ENCODE measurements at places on chromosomes 3 and 15.

GRCh38 chr15:88166082-88166993, 90.2 kb downstream of the NTRK3 start:
- no peak for DNase-seq

DNA sequence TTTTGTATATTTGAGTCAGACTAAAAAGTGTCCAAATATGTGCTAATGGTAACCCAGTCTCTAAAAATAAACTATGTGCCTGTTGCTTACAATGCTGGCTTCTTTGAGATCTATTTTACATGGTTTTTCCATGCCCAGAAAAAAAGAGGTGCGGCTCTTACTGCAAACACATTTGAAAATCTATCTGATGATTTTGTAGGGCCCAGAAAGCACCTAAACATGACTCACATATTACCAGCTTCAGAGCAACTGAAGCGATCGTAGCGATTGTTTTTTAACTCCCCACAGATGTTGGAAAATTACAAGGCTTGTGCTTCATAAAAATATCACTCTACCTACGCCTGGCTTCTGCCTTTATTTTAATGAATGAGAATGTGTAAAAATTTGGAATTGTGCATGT, 53.5 kb downstream of the SUCNR1 start:
- no peak for DNase-seq

DNA sequence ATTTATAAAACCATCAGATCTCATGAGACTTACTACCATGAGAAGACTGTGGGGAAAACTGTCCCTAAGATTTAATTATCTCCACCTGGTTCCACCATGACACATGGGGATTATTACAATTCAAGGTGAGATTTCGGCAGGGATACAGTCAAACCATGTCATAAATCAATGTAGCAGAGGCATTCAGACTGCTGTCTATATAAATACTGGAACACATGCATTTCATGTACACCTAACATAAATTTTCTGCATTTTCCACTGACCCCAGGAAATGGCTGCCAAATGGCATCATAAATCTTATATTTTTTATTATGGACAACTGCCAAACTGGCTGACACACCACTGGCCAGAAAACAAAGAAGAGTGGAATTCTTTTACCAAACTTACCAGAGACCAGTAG, 755.1 kb upstream of the EPHA6 start:
- no peak for DNase-seq

- DNase-seq, result no peak
Measured at GRCh38 chr15:40134885-40135284, 26.0 kb upstream of the BUB1B start.

DNA sequence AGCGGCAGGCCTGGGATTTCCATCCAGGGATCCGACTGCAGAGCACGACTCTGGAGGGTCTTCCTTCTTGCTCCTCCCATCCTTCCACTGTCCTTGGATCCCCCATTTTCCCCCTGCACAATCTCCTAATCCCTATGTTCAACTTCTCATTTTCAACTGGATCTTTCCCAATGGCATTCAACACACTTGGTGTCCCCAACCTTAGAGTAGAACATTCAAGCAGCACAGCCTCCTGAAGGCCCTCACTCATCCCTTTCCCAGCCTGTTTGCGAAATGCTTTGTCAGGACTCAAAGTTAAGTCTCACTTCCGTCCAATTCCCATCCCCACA, 32.3 kb downstream of the RPN1 start:
- no peak for DNase-seq

GRCh38 chr3:123758081-123758564, 126.0 kb downstream of the MYLK start:
- DNase-seq, result no peak

DNA sequence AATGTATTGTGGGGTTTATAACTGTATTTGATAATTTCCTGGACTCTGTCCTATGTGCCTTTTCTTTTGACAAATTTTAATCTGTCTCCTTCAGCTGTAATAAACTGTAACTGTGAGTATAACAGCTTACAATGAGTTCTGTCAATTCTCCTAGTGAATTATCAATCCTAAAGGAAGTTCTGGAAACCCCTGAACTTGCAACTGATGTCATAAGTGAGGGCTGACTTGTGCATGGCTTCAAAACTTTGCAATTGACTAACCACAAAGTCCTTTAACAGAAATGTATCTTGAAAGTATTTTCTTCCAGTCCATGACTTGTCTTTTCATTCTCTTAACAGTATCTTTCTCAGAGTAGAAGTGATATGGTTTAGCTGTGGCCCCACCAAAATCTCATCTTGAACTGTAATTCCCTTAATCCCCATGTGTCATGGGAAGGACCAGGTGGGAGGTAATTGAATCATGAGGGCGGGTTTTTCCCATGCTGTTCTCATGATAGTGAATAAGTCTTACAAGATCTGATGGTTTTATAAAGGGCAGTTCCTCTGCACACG, 108.3 kb downstream of the TFDP2 start:
- DNase-seq, result no peak

DNA sequence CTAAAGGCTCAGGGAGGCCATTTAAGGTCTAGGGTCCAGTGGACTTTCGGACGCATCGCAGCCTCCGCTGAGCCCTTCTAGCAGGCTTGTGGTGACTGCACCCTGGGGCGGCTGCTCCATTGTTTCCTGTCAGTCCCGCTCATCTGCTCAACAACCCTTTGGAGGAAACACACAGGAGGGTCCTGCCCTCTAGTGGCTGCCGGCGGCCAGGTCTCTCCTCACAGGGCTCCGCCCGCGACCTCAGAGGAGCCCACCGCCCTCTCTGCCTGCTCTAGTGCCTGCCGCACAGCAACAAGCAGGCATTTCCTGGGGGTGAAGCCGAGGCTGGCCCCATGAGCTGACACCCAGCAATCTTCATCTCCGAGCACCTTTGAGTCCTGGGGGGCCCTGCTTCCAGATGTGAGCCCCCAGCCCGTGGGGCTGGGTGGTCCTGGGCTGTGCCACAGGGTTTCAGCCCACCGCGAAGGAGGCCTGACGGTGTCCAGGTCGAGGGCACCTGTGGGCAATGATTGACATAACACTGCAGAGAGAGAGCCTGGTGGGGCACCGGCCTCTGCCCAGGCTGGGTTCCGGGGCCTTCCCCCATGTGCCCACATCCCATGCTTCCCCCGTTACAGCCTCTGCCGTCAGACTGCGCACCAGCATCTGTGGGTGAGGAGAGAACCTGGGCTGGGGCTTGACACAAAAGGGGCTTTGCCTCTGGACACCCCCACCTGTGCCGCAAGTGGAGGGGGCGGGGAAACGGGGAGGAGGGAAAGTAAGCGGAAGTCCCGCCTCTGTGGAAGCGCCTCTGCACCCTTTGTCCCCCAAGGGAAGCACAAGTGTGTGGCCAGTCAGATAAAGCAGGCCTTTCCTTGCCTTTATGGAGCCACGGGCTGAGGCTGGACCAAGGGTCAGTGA, 27.0 kb upstream of the SFMBT1 start:
- DNase-seq, result peak; percentile 77

DNA sequence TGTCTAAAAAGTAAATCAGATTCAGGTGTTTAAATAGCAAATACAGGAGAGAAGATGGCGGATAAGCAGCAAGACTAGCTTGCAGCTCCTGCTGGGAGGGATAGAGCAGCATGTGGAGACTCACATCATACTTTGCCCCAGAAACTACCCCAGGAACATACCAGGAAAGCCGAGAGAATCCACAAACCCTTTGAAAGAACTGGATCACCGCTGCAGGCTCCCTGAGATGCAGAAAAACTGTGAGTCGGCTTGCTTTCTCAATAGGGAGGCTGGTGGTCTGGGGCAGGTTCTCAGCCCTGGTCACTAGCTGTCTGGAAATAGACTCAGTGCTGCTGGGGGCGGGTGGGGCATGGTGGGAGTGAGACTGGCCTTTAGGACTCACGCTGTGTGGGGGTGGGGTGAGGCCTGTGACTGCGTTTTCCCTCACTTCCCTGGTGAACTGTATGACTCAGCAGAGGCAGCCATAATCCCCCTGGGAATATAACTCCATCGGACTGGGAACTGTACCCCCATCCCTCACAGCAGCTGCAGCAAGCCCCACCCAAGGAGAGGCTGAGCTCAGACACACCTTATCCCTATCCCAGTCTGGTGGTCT, 142.8 kb downstream of the CNTN6 start:
- no peak for DNase-seq

GRCh38 chr3:182519569-182519968, 273.7 kb upstream of the ATP11B start:
- no peak for DNase-seq

DNA sequence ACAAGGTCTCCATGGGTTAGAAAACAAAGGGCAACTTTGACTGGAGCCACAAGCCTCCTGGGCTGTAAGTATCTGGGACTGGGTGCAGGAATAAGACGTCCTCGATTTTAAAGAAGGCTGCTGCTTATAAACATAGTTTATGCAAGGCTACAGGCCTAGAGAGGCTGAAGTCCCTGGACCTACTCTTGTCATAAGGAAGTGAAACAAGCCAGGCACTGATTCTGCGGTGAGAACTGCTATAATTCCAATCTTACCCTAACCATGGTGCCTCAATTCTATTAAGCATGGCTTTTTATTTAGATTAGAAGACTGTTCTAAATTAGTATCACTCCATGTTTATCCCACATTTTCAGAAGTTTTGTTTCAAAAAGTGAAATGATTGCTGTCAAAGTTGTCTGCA, 777.6 kb downstream of the PLOD2 start:
- no peak for DNase-seq

DNA sequence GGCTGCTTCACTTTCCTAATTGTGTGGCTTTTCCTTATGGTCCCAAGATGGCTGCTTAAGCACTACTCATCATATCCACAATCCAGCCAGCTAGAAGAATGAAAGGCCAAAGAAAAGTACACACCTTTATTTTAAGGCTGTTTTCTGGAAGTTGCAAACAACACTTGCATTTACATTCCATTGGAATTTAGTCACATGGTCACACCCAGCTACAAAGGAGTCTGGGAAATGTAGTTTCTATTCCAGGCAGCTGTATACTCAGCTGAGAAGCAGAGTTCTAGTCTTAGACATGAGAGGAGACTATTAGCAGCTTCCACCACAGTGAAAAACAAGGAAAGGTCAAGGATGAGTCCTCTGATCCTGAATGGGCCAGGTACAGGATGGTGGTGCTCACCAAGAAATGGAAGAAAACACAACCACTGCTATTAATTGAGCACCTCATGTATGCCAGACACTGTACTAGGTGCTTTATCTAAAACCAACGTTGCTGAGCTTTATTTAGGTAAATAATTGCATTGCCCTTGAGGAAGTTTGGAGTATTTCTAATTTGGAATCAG, 28.0 kb upstream of the ATG7 start:
- no peak for DNase-seq

GRCh38 chr15:96947296-96948229, 617.1 kb downstream of the NR2F2 start:
- no peak for DNase-seq

DNA sequence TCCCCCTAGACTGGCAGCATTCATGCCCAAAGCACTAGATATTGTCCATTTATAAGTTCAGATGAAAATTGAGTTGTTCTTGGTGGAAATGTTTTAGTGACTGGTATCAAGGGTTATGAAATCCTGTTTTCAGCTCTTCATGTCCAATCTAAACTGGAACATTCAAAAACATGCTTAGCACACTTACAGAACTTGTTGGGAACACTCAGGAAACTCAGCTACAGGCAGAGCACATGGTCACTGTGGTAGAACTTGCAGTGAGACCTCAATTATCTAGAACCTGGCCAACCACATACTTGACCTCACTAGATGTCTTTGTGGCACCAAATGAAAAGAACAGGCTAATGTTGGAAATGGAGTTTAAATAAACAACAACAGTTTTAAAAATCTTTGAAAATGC, 88.8 kb downstream of the SMAD3 start:
- no peak for DNase-seq

GRCh38 chr15:81054236-81054635, 53.5 kb downstream of the TLNRD1 start:
- DNase-seq, result no peak

DNA sequence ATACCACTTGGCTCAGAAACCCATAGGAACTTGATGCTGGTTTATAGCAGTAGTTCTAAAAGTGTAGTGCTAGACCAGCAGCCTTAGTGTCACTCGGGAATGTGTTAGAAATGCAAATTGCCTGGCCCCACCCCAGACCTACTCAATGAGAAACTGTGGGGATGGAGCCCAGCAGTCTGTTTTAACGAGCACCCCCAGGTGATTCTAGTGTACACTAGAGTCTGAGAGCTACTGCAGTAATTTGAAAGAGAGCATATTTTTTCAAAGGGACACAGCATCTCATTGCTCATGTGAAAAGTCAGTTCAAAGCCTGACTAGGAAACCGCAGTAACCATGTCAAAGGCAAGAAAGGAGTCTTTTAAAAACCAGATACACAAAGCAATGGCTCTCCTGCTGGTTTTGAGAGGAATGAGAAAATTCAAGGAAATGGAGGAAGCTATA, 313.4 kb downstream of the SQOR start:
- DNase-seq, result no peak

DNA sequence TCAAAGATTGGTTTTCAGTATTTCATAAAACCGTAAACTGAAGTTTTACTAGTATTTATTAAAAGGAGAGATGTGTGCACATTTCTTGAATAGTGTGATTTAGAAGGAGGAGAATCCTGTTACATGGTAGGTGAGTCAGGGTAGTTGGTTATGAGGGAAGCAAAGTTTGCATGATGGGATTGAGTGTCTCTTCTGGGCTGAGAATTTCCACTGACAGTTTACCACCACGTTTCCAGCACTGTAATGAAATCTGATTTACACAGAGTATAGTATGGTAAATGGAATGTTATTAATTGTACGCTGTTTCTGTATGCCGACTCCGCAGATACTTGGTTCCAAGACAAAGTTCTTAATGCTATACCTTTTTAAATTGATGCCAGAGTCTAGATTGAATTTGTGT, 1.6 kb downstream of the NECTIN3 start:
- no peak for DNase-seq

DNA sequence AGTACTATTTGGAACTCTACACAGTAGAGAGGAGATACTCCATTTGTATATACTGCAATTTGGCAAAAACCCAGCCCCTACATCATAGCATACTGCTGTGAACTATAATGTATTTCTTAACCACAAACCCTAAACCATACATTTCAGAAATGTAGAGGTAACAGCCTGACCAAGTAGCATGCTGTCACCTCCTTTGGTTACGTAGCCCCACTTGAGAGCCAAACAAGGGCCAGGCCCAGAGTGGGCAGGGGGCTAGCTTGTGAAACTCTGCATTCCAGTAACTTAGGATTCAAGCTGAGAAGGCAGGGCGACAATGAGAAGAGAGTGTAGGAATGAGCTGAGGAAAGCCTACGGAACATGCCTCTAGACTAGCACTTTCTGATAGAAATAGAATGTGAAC, 135.8 kb downstream of the GREM1 start:
- no peak for DNase-seq

DNA sequence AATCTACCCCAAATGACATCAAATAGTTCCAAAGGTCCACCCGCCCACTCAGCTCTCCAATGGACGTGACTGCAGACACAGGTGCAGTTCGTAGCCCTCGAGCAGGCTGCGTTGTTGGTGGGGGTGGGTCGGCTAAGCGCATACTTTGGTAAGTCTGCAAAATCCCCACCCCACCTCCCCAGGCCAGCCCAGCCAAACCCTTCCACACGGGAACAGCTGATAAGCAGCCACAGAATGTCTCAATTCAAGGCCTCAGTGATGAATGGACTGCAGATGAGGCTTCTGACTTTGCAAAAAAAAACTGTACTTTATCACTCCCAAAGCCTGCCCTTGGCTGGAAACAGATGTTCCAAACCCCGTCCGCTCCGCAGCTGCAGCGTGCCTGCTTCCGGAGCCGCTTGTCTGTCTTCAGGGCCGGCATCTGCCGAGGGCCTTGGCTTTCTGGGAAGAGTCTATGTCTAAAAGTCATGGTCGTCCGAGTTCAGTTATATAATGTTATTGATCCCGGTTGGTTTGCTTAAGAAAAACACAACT, 38.2 kb downstream of the PCSK6 start:
- no peak for DNase-seq

- no peak for DNase-seq
Measured at GRCh38 chr3:63192248-63192647, 85.9 kb upstream of the SYNPR start.

GRCh38 chr3:2099779-2100191, 1.1 kb downstream of the CNTN4 start:
- DNase-seq, result no peak
